Mesenchymal stem cell (in vitro differentiated cells and primary cell): ENCODE measurements at places on chromosomes 4 and X.

DNA sequence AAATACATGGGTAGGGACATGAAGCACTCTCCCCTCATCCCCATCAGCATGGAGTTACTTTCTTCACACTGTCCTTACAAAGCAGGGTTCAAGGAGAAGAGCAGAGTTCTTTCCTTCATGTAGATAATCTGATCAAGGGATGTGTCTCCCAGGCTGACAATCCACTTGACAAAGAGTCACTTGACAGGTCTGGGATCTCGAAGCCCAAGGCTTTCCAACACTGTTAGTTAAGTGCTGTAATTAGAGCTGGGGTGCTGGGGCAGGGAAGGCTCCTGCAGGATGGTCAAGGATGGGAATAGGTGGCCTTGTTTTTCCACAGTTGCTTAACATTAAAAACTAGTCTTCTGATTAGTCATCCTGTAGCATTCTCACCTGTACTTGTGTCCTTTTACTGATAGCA is 38.0 kb downstream of the CCNG2 start:
- no peak for DNase-seq

DNA sequence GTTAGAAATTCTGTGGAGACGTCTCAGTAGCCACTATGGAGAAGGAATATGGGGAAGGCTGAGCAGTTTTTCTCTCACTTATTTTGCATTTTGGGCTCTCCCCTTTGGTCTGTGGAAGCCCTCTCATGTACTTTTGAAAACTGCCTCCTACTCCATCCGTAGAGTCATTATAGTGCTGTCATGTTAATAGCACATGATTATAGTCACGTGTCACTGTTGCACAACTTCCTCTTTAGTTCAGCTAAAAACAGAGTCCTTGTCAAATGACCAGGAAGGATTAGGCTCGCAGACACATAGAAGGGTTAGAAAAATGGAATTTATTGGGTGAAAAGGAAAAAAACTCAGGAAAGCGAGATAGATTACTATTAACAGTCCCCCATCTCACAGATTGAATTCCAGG is 258.2 kb upstream of the CXorf51A start:
- peak; percentile 0 for DNase-seq

DNA sequence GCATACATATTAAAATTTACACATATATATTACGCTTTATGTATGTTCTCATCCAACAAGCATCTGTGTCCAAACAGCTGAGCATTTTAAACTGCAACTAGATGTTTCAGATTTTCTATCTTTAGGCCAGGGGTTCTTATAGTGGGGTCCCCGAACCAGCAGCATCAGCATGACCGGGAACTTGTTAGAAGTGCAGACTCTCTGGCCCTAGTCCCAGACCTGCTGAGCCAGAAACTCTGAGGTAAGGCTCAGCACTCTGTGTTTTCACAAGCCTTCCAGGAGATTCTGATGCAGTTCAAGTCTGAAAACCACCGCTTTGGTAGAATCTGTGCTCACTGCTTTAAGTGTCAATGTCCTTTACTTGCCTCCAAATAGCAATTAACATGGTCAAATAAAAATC is 266.2 kb upstream of the CASK start:
- no peak for DNase-seq

GRCh38 chr4:53558065-53558801 is 33.1 kb downstream of the LNX1 start:
- DNase-seq = no peak

DNA sequence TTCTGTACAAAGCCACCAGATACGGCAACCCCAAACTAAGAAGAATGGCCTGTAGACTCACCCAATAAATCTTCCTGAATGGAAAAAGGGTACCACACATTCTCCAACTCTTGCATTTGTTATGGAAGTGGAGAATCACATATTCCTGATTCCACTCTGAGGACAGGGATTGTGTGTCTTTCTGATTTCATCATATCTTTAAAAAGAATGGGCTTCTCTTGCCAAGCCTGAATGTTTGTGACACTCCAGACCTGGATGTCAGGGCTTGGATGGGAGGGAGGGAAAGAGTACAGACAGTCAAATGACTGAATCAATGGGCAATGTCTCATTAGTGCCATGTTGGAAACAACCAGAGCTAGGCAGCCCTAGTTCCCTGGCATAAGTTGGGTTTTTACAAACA is 77.4 kb downstream of the PLAC1 start:
- DNase-seq = no peak

DNA sequence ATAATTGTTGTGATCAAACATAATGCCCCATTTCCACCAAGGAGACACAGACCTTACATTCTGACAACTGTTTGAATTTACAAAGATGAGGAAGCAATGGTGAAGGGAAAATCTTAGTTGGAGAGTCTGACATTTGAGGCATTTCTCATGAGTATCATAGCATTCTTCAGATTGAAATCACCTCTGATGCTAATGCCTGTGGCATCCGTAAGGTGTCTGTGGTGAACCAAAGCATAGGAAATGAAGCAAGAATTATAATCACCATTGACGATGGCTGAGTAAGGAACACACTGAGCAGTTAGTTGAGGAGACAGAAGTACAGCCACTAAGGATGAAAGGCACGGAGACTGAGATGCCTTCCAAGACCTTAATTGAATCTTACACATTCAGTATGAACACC is 575.7 kb downstream of the TRIML1 start:
- DNase-seq = peak; percentile 54

- DNase-seq = peak; percentile 39
Observed at GRCh38 chr4:10115797-10116568, 616 bp downstream of the WDR1 start.

- DNase-seq = no peak
Observed at GRCh38 chr4:165474784-165475705, 96.2 kb downstream of the CPE start.

DNA sequence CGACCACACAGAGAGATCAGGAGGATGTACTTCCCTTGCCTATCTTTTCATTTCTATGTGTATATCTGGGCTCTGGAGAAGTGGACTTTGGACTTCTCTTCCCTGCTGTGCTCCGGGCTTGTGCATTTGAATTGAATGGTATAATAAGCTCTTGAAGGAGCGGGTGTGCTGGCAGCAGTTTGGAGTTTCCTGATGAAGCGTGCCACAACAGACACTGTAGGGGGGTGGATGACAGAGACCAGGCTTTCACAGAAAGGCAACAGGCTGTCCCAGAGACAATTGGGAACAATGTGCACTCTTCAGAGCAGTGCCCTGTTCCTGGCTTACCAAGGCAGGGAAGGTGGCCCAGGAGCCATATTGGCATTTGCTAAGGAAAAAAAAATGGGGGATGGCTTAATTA is 170.1 kb downstream of the FRMPD4 start:
- no peak for DNase-seq

- DNase-seq = no peak
Observed at GRCh38 chr4:106679063-106679462, 310.5 kb upstream of the GIMD1 start.

- DNase-seq = no peak
Observed at GRCh38 chr4:114603497-114603896, 4.9 kb downstream of the UGT8 start.

DNA sequence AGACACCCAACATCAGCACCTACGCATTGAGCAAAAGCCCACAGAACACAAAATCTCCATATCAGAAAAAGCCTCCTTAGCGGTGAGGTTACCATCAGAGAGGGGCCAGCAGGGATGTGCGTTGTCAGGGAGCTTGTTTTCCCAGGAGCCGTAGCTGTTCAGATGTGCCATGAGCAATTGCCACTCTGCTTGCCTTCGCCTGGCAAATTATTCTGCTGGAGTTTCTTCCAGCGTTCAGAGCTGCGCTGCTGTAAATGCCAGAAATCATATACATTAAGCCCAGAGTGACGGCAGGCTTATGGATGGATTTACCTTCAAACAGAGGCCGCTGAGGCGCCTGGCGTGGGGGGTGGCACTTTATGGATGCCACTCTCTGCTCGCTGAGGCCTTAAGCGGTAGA is 632.3 kb downstream of the BCOR start:
- no peak for DNase-seq

DNA sequence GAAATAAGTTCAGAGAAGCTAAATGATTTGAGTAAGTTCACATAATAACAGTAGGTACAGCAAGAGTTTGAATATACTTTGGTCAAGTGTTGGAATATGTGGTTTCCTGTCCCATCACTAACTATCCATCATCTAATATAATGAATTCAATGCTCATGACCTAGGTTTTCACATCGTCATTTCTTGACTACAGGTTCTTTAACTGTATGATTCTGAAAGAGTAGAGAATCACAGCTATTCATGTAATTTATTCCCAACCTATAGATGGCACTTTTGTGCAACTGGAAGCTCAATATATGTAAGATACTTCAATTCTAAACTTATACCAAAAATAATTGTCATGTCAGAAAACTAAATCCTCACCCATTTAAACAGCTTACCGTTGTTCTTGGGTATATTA is 53.1 kb downstream of the TIGD2 start:
- no peak for DNase-seq

GRCh38 chr4:65999518-65999871 is 329.2 kb upstream of the EPHA5 start:
- DNase-seq = no peak

DNA sequence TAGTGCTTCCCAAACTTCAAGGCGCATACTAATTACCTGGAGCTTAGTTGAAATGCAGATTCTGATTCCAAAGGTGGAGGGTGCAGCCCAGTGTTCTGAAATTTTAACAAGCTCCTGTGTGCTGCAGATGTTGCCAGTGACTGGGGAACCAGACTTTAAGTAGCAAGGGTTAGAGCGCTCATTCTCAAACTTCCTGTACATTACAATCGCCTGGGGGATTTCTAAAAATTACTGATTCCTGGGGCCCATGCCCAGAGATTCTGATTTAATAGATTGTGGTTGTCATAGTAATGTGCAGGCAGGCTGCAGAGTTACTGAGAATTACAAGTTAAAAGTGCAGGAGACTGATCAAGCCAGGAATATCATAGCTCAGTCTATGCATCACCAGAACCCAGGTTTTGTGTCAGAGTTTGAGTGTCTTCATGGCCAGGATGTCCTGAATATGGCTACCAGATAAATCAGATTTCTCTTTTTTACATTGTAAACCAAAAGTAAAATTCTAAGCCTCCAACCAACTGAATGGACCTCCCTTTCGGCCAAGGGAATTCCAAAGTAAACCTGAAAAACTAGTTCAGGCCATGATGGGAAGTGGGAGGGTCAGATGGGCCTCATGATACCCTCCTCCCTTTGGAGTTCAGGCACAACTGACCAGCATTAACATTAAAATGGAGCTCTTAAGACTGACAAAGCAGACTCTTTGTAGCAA is 121.6 kb downstream of the ATXN3L start:
- no peak for DNase-seq

- DNase-seq = no peak
Observed at GRCh38 chrX:40022421-40022820, 75.3 kb downstream of the BCOR start.

GRCh38 chr4:187321711-187322110 is 598.1 kb upstream of the FAT1 start:
- DNase-seq = no peak

GRCh38 chr4:130028552-130028951 is 932.6 kb downstream of the C4orf33 start:
- DNase-seq = no peak

DNA sequence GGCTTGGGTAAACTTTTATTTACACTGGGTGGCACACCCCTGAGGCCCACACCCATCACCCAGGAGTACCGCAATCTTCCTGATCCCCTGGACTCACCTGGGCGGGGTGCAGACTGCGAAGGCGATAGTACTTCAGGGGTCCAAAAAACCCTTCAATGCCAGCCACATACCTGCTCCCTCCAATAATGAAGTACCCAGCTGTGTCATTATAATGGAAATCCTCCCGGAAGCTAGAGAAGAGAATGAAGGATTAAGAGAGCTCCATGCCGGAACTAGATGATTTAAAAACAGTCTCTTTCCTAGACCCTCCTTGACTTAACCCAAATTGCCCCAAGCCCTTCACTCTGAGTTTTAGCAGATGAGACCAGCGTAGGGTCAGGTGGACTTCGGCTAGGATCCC is 40.9 kb downstream of the SEL1L3 start:
- no peak for DNase-seq

DNA sequence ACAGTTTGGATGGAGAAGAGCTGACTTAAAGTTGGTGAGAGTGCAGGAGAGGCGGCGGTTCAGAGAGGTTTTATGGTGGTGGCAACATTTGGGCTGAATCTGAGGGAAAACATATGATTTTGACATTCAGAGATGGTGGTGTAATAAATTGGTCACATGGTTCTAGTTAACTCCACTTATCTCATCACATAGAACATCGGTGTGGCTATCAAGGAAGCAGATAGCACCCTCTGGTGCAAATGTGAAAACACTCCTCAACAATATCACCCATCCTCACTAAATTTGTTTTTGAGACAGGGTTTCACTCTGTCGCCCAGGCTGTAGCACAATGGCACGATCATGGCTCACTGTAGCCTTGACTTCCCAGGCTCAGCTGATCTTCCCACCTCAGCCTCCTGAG is 28.8 kb downstream of the SUPT20HL2 start:
- DNase-seq = no peak

- peak; percentile 29 for DNase-seq
Observed at GRCh38 chr4:154329268-154329868, 162.2 kb downstream of the DCHS2 start.

GRCh38 chr4:146053891-146054290 is 115.3 kb upstream of the ZNF827 start:
- DNase-seq = no peak

GRCh38 chr4:18077808-18078207 is 56.3 kb upstream of the LCORL start:
- no peak for DNase-seq

DNA sequence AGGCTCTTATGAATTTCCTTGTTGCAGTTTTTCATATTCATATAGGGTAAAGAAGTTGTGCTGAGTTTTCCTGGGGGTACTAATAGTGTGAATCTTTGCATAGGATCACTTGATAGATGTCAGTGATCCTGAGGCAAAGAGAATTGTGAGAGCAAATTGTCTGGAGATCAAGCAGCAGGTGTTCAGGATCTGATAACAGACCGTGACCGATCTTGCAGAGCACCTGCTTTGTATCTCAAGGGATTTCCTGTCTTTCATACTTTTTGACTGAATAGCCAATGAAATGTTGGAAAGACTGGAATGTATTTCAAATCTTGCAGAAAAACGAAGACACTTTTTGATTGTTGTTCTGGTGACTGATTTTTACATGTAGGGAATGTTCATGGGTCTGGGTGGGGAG is 914.5 kb downstream of the STIM2 start:
- DNase-seq = no peak

DNA sequence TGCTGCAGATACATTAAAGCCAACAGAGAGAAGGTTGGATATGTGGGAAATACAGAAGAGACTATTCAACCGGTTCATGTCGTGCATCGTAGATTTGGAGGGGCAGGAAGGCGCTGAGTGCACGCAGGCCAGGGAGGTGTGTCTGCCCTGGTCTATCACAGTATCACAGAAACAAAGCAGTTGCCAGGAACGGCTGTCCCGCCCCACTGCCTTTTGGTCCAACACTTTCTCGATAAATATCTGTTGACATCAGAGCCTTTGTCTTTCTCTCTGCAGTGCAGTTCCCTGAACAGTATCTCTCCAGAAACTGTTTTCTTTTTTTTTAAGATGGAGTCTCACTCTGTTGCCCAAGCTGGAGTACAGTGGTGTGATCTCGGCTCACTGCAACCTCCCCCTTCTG is 151.1 kb upstream of the BCOR start:
- no peak for DNase-seq
